GM04503 (cell line): ENCODE measurements at places on chromosomes 13 and 19.

DNA sequence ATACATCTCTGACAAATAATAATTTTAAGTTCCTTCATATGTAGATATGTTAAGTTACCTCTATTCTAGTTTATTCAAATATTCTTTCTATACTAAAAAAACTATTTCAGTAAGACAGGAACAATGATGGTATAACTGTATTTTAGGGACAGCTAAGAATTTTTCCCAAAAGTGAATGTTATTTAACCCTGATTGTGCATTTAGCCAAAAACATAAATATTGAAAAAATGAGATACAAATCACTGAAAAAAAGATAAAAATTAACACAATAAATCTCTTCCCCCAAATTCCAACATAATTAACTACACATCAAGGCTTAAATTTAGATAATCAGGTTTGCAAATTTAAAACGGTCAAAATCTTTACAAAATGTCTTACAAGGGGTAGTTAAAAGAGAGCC, 58.1 kb downstream of the KCNRG start:
- no peak for DNase-seq

- no peak for DNase-seq
Observed at GRCh38 chr13:93700115-93700514, 473.5 kb downstream of the GPC6 start.

DNA sequence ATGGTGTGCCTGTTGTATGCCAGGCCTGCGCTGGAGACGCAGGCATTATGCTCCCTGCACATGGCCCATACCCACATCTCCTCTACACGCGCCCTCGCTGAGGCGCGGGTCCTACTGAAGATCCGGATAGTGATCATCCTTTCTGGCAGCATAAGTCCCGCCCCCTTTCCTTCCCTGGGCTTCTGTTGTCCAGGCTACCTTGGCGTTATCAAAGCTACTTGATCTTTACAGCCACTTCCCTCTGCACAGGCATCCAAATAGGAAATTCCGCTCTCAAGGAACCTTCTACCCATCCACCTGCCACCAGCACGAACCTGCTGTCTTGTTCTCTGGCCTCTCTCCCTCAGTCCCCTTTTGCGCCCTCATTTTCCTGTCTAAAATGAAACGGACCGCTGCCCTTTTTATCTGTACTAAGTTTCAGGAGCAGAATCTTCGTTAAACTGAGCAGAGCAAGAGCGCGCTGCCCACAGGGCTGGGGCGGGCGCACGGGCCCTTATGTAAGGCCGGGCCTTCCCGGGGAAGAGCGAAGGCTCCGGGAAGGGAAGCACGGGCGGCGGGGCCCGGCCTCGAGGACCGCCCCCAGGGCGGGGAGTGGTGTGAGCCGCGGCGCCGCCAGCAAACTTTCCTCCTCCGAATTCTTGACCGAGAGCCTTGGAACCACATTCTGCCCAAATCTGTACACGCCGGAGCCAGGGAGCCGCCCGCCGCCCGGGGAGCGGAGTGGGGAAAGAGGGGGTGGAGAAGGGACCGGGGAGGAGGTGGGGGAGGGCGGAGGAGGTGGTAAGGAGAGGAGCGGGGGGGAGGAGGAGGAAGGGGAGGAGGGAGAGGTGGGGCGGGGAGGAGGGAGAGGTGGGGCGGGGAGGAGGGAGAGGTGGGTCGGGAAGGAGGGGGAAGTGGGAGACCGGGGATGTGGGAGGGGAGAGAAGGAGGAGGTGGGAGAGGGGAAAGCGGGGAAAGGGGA, 920 bp upstream of the UBE2L5 start:
- peak; percentile 73 for DNase-seq

DNA sequence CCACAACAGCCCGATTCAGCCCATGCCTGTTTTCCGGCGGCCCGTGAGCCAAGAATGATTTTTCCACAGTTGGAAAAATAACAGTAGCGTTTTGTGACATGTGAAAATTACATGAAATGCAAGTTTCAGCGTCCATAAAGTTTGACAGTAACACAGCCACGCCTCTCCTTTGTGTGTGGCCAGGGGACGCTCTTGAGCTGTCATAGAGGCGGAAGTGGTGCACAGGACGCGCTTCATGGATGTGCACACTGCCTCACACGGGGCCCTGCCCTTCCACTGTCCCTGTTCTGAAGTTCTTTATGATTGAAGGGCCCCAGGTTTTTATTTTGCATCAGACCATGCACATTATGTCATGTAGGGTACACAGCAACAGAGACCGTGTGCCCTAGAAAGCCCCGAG, 12.4 kb upstream of the ELAVL1 start:
- DNase-seq = no peak

- DNase-seq = no peak
Observed at GRCh38 chr19:7368456-7368855, 19.7 kb downstream of the ARHGEF18 start.

GRCh38 chr13:60172111-60172510, 8.4 kb upstream of the DIAPH3 start:
- DNase-seq = no peak

GRCh38 chr13:20177049-20177831, 15.5 kb downstream of the GJB2 start:
- DNase-seq = no peak

- DNase-seq = no peak
Observed at GRCh38 chr13:75635828-75636435, at the start of gene LMO7. Gene LMO7, plus strand, starts transcription at chr13:75636330. Its CDS starts 328 bp downstream, at chr13:75636658.

- DNase-seq = no peak
Observed at GRCh38 chr19:13856497-13856896, 20.4 kb upstream of the NANOS3 start.

DNA sequence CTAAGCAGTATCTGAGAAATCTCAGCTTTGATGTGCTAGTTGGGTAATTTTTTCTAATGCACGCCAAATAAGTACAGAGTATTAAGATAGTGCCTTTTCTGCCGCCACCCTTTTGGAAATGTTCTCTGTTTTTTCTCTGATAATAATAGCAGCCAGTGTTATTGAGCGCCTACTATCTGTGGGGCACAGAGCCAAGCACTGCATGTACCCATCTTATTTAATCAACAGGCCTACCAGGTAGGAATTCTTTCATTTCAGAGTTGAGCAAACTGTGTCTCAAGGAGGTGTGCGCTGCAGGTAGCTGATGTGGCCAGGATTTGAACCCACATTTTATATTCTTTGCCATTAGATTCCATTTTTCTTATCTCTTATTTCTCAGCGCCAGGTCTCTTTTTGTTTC, 1.4 kb downstream of the EPN1 start:
- no peak for DNase-seq

- no peak for DNase-seq
Observed at GRCh38 chr13:33286128-33286527, 573 bp upstream of the STARD13 start.
